ENCODE measurements at places on chromosomes 7 and 10.

DNA sequence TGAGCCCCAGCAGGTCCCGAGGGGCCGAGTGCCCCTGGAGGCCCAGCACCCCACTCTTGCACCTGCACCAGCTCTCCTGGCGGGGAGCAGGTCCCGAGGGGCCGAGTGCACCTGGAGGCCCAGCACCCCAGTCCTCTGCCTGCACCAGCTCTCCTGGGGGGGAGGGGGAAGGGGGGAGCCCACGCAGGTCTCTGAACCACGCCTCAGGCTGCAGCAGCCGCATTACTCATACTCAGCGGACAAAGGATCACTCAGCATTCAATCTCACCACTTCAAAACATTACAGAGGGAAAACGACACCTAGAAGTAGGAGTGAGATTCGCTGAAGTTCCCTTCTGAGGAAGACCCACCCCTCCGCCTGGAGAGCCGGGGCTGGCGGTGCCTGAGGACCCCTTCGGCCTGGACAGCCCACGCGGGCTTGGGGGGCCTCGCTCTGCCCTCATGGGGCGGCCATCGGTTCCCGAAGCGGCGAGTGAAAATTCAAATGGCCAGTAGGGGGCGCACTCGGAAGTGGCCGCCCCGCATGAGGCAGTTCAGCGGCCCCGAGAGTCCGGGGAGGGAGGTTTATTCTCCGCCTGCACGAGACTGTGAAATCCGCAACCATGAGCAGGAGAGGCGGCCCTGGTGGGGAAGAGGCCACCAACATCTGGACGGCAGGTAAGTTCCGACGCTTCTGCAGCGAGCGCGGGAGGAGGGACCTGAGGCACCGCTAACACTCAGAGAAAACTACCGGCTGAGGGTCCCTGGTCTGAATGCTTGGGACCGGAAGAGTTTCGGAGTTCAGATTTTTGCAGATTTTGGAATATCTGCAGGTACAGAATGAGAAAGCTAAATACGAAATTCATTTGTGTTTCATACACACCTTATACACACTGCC lies 1.1 kb upstream of the GPER1 start:
- DNase-seq: peak; percentile 88

DNA sequence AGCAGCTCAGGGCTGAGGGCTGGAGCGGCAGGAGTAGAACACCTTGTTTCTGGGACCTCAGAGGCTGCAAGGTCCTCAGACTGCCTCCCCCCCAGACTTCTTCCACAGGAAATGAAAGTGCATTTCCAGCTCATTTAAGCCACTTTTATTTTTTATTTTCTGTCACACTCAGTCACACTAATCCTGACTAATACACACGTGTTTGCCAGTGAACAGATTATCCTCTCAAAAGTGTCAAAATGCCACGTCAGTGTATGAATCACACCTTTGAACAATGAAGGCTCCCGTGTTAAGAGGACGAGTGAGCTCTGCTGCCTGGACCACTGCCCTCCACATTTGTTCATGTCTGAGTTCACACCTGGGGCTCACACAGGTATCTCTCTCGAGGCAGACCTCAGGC lies 488.5 kb downstream of the DNAJB6 start:
- no peak for DNase-seq

- no peak for DNase-seq
Measured at GRCh38 chr7:156906200-156906649, 13.2 kb upstream of the LMBR1 start.

DNA sequence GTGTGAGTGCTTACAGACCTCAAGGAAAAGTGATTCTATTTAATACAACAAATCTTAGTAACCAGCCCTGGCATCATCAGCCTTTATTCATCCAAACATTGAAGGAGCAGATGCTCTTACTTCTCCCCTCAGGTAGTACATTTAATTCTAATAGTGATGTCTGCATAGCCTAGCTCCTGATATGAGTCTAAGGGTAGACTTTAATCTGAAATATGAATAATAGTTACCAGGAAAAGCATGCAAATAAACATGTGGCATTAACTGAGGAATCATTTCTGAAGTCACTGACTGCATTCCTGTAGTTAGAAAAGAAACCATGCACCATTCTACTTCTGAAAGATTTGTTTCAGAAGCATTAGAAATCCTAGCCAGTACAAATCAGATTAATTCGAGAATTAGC lies 25.7 kb upstream of the LMBR1 start:
- DNase-seq: no peak

DNA sequence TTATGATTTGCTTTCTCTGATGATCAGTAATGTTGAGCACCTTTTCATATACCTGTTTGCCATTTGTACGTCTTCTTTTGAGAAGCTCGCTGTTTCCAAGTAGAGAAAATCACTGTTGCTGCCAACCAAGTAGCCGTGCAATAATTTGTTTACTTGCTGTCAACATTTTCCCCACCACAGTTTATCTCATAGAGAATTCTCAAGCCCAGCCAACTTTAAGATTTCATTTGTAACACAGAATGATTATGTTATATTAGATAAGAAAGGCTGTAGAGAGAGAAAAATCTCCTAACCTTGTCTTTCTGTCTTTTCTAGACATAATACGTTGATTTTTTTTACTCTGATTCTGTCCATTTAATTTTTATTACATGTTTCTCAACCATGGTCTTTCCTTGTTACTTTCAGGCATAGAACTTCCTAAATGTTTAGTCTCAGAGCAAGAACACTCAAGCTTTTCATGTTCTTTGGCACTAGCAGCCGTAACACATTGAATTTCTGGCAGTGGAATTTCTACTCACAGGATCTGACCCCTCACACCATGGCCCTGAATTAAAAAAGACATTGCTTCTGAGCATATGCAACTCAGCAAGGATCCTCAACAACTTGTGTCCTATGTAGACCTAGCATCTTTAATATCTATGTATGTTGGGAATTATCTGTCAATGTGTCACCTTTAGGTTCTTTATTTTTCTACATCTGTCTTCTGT lies 23.1 kb downstream of the RPA3 start:
- no peak for DNase-seq

DNA sequence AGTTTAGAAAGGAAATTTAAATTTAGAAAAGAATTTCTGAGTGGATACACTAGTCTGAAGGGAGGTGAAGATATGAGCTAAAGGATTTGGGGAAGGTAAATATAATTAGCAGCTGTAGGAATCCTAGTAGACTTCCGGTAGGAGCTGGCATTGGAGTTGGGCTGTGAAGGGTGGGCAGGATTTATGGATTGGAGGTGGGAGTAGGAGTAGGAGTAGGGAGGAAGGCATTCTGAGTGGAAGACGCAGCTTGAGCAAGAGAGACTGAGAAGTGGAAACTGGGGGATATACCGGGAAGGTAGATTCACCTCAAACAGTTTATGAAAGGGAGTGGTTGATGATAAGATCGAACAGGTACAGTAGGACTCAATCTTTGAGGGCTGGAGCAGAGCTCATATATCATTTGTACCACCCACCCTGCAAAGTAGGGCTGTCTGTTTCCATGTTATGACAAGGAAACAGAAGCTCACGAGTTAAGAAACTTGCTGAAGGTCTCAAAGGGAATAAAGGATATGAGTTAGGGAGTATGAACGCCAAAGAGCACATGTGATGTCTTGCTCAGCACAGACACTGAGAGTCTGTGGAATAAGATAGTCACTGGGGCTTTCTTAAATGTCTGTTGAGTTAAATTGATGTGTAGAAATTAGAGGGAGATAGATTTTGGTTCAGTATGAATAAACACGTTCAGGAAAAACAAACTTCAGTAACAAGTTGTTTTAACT lies 81.6 kb downstream of the RPS24 start:
- no peak for DNase-seq

- no peak for DNase-seq
Measured at GRCh38 chr10:33279811-33280602, 54.5 kb downstream of the NRP1 start.

GRCh38 chr7:142508251-142508650 lies 241.0 kb upstream of the PRSS1 start:
- DNase-seq: no peak

DNA sequence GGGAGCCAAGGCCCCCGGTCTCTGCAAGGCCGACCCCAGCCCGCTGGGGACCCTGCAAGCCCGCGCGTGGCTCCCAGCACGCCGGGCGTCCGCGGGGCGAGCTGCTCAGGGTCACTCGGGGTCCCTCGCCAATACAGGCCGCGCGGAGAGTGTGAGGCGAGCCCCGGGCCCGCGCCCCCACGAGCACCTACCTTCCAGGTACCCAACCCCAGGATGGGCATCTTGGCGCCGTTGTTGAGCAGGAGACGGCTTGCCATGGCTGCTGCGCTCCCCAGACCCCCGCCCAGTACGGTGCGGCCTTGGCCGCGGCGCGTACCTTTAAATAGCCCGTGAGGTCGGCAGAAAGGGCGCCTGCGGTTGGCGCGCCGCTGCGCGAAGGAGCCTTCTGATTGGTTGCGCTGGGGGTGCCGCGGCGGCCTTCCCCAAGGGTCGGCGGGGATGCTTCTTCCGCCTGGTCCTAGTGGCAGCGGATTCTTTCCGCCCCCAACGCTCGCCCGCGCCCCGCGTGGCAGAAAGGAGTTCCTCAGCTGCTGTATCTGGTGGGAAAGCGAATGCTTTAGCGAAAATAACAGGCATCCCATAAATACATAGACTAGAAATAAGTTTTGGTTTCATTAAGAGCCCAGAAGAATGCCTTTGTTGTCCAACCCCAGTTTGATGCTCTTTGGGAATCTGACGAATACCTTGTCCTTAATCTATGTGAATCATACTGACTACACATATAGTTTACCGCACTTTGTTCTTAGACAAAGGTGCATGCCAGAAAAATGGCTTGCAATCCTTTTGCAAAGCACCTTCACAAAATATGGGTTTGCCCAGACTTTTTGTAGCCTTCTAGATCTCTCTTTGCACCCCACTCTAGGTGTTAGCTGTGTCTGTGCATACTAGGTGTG lies at the start of gene AKR1B1:
AKR1B1 (minus strand) TSS at position 295 of the 893 bp plus-strand sequence; CDS start at position 257, 38 bp downstream.
- DNase-seq: peak; percentile 95

DNA sequence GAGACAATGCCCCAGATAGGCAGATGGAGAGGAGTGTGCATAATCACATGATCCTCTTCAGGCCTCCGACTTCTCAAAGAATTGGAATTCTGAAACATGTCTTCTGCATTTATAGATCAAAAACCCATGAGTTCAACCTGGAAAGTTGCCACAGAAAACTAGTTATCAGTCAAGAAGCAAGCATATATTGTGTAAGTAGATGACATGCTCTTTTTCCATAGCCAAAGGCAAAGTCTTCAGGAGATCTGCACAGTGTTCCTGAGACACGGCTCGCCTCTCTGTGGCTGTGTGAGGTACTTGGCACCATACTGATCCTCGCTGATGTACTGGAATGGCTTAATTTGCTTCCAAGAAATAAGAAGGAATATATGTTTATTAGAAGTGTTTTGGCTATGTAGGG lies 213.5 kb upstream of the MKI67 start:
- DNase-seq: no peak

- no peak for DNase-seq
Measured at GRCh38 chr10:104441329-104442000, 87.8 kb downstream of the CFAP58 start.

GRCh38 chr7:85176197-85176596 lies 10.7 kb downstream of the SEMA3D start:
- no peak for DNase-seq

DNA sequence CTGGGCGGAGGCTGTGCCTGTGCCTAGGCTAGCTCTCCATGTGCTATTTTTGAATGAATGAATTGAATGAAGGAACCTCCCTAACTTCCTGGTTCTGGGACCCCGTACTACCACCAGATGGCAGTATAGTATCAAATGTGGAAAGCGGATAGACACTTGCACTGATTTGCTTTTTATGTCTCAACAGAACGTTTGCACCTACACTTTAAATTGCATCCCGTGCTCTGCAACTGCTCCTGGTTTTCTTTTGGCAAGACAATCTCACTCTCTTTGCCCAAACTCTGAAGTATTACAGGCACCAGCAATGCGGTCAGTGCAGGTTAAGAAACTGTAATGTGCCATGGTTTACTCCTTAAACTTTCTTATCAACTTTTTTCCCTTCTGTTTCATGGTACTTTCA lies 6.5 kb downstream of the FZD8 start:
- peak; percentile 20 for DNase-seq

GRCh38 chr7:98571006-98571405 lies 46.1 kb upstream of the NPTX2 start:
- DNase-seq: no peak

DNA sequence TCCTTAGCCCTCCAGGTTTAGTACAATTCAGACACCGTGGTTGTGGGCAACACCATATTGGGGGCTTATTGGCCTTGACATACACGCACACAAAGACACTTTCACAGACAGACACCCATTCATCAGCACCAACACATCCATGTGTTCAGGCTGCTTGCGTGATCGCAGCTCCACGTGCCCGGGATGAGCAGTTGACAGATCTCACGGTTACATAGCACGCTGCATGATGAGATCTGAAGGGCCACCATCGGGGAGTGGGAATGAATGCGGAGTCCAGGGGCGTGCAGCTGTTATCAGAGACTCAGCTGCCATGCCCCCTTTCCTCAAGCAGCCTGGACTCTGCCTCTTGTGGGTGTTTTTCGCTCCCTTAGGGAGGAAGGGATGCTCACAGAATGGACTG lies 285.2 kb downstream of the USP6NL start:
- no peak for DNase-seq

DNA sequence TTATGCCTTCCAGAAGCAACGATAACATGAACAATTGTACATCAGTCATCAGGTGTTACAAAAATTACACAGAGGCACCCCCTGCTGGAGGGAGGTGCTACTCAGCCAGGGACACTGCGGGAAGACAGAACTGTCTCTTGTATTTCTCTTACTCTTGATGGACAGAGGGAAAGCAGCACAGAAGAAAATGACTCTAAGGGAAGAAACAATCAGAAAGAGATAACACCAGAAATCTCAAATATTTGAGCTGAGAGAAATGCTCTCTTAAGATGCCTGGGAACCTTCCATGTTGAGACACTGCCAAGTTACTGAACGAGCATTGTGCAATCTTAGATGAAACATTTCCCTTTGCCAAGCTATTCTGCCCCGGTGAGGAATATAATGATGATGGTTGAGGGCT lies 227.6 kb upstream of the NPSR1 start:
- DNase-seq: peak; percentile 27

GRCh38 chr7:91055219-91055618 lies 209.0 kb upstream of the FZD1 start:
- DNase-seq: no peak

DNA sequence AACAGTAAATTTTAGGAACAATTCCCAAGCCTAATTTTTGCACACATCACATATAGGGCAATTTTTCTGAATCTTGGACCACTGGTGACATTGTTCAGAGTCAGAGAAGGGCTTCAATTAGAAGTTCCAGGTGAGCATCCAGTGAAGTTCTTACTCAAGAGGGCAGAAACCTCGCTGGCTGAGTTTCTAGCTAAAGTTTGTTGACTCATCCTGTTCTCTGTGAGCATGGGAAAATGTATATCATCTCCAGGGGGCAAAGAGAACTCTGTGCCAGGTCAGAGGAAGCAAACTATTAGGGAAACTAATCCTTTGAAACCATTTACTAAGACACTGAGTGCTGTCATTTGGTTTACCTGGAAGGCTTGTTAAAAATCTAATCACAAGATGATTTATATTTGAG lies 695.6 kb upstream of the IGFBP3 start:
- no peak for DNase-seq

GRCh38 chr10:8835453-8836167 lies 781.1 kb downstream of the GATA3 start:
- DNase-seq: no peak

Measured in WTC11 (cell line).